Ecto neural progenitor cell (in vitro differentiated cells): ENCODE measurements at places on chromosomes 2 and 18.

GRCh38 chr2:158255257-158255656 lies 153.6 kb downstream of the UPP2 start:
- DNase-seq = no peak

- peak; percentile 83 for DNase-seq
Measured at GRCh38 chr2:148201075-148202004, 180.4 kb downstream of the MBD5 start.

GRCh38 chr18:26551695-26552081 lies 3.3 kb upstream of the KCTD1 start:
- DNase-seq = no peak

DNA sequence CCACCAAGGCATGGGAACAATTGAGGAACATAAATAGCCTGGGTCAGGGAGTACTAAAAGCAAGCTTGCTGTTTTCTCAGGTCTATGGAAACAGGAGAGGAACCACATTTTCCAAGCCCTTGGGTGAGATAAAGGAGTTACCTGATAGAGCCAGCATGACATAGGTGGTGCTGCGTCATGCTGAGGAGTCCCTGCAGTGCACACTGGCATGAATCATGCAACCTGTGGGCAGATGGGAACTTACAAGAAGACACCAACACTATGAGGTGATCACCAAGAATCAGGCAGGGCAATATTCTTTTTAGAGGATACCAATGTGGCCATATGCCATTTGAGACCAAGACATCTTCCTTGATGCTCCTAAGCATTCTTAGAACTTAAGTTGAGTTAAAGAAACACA lies 531.8 kb downstream of the ZEB2 start:
- DNase-seq = no peak

DNA sequence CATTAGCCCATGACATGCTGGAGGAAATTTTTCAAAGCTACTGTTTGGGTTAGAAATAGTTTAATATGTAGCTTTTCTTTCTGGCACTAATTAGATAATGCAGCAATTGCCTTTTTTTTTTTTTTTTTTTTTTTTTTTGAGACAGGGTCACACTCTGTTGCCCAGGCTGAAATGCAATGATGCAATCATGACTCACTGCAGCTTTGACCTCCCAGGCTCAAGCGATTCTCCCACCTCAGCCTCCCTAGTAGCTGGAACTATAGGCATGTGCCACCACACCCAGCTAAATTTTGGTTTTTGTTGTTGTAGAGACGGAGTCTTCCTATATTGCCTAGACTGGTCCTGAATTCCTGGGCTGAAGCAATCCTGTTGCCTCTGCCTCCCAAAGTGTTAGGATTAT lies 136.2 kb downstream of the SP100 start:
- no peak for DNase-seq
